Right atrium auricular region (tissue), 2 donors: ENCODE measurements at places on chromosomes 6 and 20. TPM values are rescaled to one million over a fixed set of nuclear protein-coding genes. Genes with fewer than 3 reads are reported as not detected.

DNA sequence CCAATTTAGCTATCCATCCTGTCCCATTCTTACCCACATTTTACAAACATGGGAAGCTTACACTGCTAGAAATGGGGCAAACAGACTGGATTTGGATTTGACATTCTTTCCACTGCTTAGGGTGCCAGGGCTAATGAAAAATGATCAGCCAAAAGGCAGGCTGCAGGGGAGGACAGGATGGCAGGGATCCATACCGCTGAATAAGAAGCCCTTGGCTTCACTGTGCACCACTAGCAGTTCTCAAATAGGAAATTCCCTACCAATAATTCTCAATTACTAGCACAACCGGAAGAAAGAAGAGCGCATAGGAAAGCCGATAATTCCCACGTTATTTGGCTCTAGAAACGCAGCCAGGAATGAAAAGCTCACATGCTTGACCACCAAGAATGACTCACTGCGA, 73.1 kb downstream of the NDUFAF5 start:
- H3K36me3 ChIP-seq, result no peaks in the 10 kb centered on the region
- no peak overlapping the region for H3K4me3 ChIP-seq
- no peak overlapping the region for H3K27ac ChIP-seq

DNA sequence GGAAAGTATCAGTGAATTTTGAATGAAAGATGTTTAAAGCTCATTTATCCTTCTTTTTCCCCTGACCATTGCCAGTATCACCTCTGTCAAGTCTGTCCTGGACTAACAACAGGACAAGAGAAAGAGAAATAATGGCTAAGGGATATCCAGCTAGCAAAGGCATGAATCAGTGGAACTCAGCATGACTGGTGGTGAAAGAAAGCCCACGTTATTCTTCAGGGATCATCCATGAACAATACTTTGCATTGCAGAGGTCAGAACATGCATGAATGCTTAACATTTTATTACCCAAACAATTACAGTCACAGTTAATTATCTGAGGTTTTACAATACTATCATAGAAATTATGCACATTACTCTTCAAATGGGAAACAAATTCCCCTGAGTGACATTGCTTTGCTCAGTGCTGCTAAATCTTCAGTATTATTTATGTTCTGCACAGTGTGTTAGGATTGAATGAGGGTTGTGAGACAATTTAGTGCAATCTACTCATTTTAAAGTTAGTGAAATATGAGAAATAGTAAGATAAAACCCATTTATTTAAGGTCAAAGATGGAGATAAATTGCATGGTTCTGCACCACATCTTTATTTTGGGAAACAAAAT, 350.7 kb downstream of the KHDRBS2 start:
- H3K27me3 ChIP-seq, result no peaks in the 10 kb centered on the region
- H3K27ac ChIP-seq, result no peak overlapping the region
- no peak overlapping the region for H3K4me3 ChIP-seq
- no peaks in the 10 kb centered on the region for H3K36me3 ChIP-seq
- H3K4me1 ChIP-seq, result no peaks in the 10 kb centered on the region

GRCh38 chr6:169700296-169700695, 1.5 kb downstream of the WDR27 start:
- H3K4me1 ChIP-seq, result no peaks in the 10 kb centered on the region
- no peaks in the 10 kb centered on the region for H3K36me3 ChIP-seq
- DNase-seq, result no peak
- no peaks in the 10 kb centered on the region for H3K27me3 ChIP-seq
- no peak overlapping the region for H3K27ac ChIP-seq

- H3K27me3 ChIP-seq, result peaks cover 22% of the 10 kb centered on the region
- no peak overlapping the region for H3K4me3 ChIP-seq
- no peak overlapping the region for H3K27ac ChIP-seq
- no peaks in the 10 kb centered on the region for H3K36me3 ChIP-seq
Observed at GRCh38 chr6:33114406-33114805, 38.6 kb downstream of the HLA-DPB1 start.

DNA sequence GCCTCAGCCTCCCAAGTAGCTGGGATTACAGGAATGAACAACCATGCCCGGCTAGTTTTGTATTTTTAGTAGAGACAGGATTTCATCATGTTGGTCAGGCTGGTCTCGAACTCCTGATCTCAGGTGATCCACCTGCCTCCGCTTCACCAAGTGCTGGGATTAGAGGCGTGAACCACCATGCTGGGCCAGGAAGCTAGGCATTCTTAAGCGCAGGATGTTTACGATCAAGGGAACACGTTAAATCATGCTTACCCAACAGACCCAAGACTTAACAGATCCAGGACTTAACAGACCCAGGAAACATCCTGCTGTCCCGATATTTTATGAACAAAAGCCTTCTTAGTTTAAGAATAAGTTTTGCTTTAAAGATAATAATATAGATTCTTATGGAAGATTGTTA, 9.1 kb downstream of the PTGIS start:
- peaks cover 25% of the 10 kb centered on the region for H3K4me1 ChIP-seq
- H3K27me3 ChIP-seq, result no peaks in the 10 kb centered on the region
- peak; percentile 38 for DNase-seq
- H3K36me3 ChIP-seq, result no peaks in the 10 kb centered on the region
- H3K27ac ChIP-seq, result peak overlapping the region; percentile 41

FNDC1 gene
- total RNA-seq, result 0.16 TPM

EDN1 gene
- 9.0 TPM for total RNA-seq

ISM1 gene
- total RNA-seq, result 0.59 TPM
